ENCODE measurements at places on chromosomes 6 and 20. TPM values are rescaled to one million over a fixed set of nuclear protein-coding genes. Genes with fewer than 3 reads are reported as not detected.

The CAGE1 gene
- polyA plus RNA-seq = not detected

The RNF39 gene
- polyA plus RNA-seq = 0.48 TPM

The RSPO3 gene
- 24.3 TPM for polyA plus RNA-seq

The SLC4A11 gene
- polyA plus RNA-seq = 12.1 TPM

The BMP7 gene
- 6.2 TPM for polyA plus RNA-seq

The SIM1 gene
- not detected for polyA plus RNA-seq

The SIRPA gene
- polyA plus RNA-seq = 81.8 TPM

The TRIM10 gene
- polyA plus RNA-seq = not detected

The FBXO30 gene
- polyA plus RNA-seq = 3.8 TPM

The MCUR1 gene
- polyA plus RNA-seq = 24.5 TPM

The STMN3 gene
- 34.5 TPM for polyA plus RNA-seq

The MUCL3 gene
- polyA plus RNA-seq = under 0.01 TPM

The SPATA25 gene
- 3.5 TPM for polyA plus RNA-seq

The PTGIS gene
- 8.8 TPM for polyA plus RNA-seq

The GNMT gene
- polyA plus RNA-seq = 0.29 TPM

The KIF25 gene
- not detected for polyA plus RNA-seq

The PROKR2 gene
- not detected for polyA plus RNA-seq

The C6orf132 gene
- polyA plus RNA-seq = 0.49 TPM

The BPIFB2 gene
- polyA plus RNA-seq = not detected

The EFCAB8 gene
- polyA plus RNA-seq = 0.03 TPM

The RHAG gene
- polyA plus RNA-seq = not detected

The PAK5 gene
- polyA plus RNA-seq = 1.2 TPM

The MAS1 gene
- polyA plus RNA-seq = under 0.01 TPM

The AVP gene
- not detected for polyA plus RNA-seq

The MUC22 gene
- polyA plus RNA-seq = not detected

The VSTM2L gene
- polyA plus RNA-seq = 6.9 TPM

The EYS gene
- polyA plus RNA-seq = 0.03 TPM

The APOM gene
- 10.7 TPM for polyA plus RNA-seq

The SEC63 gene
- polyA plus RNA-seq = 141 TPM

The ARFGEF3 gene
- polyA plus RNA-seq = 0.91 TPM

The ECT2L gene
- 0.07 TPM for polyA plus RNA-seq

The SLC17A1 gene
- polyA plus RNA-seq = not detected

The MLIP gene
- polyA plus RNA-seq = 0.88 TPM

The TP53INP2 gene
- polyA plus RNA-seq = 15.4 TPM

The DEFB132 gene
- not detected for polyA plus RNA-seq

The MYB gene
- 1.3 TPM for polyA plus RNA-seq

The RNF182 gene
- polyA plus RNA-seq = 0.18 TPM

The IL17F gene
- polyA plus RNA-seq = not detected

The TNFRSF6B gene
- not detected for polyA plus RNA-seq

The FAXC gene
- 4.5 TPM for polyA plus RNA-seq

The PHACTR2 gene
- polyA plus RNA-seq = 40.3 TPM

The VWA7 gene
- 1.1 TPM for polyA plus RNA-seq

The SYNDIG1 gene
- 0.26 TPM for polyA plus RNA-seq

The PTK6 gene
- 0.72 TPM for polyA plus RNA-seq

The ZSCAN26 gene
- polyA plus RNA-seq = 21.9 TPM

All from adrenal gland (tissue), 19 donors.